ENCODE measurements at places on chromosomes 4 and X.

GRCh38 chrX:40414335-40414734, 166.4 kb upstream of the ATP6AP2 start:
- no peak for DNase-seq

DNA sequence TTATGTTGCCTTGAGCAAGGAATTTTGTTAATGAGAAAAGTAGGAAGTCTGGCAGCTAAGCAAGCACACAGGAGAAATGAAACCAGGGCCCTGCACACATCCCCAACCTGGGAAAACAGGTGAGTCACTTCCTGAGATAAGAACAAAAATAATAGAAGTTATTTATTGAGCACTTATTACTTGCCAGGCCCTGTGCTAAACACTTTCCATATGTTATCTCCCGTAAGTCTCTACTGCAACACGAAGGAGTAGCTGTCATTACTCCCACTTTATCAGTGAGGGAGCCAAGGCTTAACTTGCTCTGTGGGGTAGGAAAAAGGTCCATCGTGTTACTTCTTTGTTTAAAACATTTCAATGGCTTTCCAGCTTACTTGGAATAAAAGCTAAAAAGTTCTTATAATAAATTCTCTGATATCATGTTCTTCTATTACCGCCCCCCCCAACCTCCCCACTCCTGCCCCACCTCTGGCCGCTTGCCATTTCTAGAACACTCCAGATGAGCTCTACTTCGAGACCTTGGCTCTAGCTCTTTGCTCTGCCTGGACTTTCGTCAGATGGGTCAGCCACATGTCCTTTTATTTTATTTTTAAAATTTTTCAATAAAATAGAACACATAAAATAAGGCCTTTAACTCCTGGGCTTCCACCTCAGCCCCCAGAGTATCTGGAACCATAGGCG, 36.3 kb upstream of the PLAC8 start:
- DNase-seq, result no peak

- DNase-seq, result peak; percentile 27
Observed at GRCh38 chrX:18886344-18887161, 97.4 kb downstream of the PHKA2 start.

DNA sequence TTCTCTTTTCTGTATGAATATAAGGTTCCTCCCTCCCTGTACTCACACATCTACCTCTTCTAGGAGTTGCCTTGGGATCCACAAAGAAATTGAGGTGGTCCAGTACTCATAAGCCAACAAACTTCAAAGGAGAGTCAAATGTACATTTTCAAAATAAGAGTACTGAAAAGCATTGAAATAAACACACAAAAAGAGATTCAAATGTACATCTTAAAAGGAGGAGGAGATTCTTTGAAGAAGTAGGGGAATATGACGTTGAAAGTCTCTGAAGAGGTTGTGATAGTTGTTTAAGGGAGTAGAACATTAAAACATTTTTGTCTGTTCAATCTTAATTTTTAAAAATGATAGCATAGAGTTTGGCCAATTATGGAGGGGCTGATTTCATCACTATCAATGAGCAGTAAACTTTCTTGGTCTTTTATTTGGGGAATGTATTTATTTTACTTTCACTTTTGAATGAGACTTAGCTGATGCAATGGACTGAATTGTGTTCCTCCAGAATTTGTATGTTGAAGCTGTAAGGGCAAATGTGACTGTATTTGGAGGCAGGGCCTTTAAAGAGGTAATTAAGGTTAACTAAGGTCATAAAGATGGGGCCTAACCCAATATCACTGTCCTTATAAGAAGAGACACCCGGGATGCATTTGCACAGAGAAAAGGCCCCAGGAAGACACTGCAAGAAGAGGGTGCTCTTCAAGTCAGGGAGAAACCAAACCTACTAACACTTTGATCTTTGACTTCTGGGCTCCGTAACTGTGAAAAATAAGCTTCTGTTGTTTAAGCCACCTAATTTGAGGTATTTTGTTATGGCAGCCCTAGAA, 226.3 kb upstream of the PGRMC2 start:
- no peak for DNase-seq

GRCh38 chrX:17174671-17175070, 200.3 kb upstream of the NHS start:
- no peak for DNase-seq

GRCh38 chr4:40607221-40607620, 22.4 kb downstream of the RBM47 start:
- DNase-seq, result no peak

DNA sequence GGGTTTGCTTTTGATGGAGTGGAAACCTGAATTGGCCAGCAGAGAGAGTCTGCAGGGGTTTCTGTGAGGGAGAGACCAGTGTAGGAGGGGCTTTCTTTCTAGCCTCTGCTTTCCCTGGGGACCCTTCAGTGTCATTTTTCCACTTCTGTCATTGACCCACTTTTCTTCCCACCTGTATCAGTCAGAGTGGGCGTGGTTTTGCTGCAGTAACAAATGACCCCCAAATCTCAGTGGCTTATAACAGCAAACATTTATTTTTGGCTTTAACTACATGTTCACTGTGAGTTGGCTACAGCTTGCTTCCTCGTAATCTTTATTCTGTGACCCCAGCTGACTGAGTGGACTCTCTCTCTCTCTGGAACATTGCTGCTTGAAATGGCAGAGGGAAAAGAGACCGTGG, 25.6 kb upstream of the PTTG2 start:
- DNase-seq, result no peak

DNA sequence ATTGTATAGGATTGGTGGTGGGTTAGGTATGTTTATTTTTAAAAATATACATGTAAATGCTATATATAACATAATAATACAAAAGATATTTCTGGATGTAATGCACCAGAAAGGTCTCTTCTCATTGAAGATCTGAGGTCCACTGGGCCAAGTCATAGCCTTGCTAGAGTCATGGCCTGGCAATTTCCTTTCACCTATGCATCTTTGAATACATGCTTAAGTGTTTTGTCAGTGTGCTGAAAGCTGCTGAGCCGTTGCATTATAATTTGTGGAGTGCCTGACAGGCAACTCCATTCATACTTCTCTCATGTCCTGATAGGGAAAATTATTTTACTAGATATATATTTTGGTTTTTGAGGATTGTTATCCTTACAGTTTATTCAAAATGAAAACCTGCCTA, 410.2 kb upstream of the CT83 start:
- no peak for DNase-seq

- DNase-seq, result peak; percentile 72
Observed at GRCh38 chr4:1579001-1579900, 104.9 kb downstream of the FAM53A start.

- DNase-seq, result no peak
Observed at GRCh38 chrX:1713296-1713695, 98.4 kb downstream of the ASMT start.

DNA sequence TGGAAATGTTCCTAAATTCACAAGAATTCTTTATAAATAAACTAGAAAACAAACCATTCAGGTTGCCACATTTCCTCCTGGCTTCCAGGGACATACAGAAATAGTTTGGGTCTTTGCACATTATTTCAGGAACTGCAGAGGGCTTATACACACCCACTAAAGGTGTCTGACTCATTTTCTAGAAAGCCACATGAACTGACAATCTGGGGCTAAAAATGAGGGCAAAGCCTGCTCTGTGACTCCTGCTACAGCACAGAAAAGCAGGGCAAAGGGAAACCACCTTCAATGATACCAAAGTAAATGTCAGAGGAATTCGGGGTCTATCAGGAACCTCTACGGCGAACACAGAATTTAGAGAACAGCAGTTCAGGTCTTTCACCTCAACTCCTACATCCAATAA, 112.2 kb upstream of the MAP3K15 start:
- DNase-seq, result no peak

- DNase-seq, result no peak
Observed at GRCh38 chr4:55793479-55793878, 26.1 kb upstream of the EXOC1L start.

DNA sequence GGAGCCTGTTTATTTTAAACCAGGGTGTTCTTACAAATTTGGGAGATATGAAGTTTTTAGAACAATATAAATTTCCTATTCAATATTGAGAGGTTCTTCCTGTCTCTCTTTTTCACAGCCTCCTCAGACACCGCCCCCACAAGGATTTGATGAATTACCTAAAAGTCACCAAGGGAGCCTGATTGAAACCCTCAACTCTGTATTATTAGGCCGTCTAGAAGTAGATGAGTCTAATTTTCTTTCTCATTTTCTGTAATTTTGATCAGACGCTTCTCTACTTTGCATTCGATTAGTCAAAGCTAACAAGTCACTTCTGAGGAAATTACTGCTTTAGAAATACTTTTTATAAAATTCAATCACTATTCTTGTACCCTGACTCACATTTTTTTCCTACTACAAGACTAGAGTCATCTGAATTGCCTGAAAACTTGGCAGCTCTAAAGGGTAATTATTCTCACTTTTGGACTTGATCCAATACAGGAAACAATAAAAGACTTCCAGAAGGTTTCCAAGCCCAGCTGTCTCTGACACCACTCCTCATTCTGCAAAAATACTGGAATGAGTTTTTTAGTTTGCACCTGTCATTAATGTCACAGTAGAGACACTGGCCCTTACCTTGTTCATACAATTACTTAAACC, 111.2 kb downstream of the ELOVL6 start:
- DNase-seq, result no peak

- peak; percentile 25 for DNase-seq
Observed at GRCh38 chrX:140057001-140057411, 91.7 kb upstream of the CXorf66 start.

GRCh38 chr4:25654971-25655963, at the start of gene SLC34A2:
Gene SLC34A2 (plus strand): TSS chr4:25655851. CDS start chr4:25662501, 6,650 bp downstream.
- no peak for DNase-seq

GRCh38 chr4:15414551-15415091, 13.2 kb upstream of the C1QTNF7 start:
- DNase-seq, result no peak

DNA sequence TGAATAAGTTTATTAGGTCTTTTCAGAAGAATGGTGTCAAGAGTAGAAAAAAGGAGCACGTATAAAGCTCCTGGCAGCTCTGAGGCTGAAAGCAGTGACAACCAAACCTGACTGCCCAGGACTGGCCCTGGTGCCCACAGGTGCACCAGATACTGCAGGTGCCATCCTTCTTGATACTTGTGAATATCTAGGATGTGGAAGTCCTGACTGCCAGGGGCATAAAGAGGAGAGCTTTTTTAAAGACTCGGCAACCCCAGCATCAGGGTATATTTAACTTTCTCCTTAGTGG, 60.7 kb downstream of the TMEM150C start:
- DNase-seq, result no peak

GRCh38 chr4:14513471-14513870, 488.8 kb upstream of the CPEB2 start:
- DNase-seq, result no peak

GRCh38 chr4:47705326-47705981, 132.4 kb downstream of the CORIN start:
- no peak for DNase-seq

DNA sequence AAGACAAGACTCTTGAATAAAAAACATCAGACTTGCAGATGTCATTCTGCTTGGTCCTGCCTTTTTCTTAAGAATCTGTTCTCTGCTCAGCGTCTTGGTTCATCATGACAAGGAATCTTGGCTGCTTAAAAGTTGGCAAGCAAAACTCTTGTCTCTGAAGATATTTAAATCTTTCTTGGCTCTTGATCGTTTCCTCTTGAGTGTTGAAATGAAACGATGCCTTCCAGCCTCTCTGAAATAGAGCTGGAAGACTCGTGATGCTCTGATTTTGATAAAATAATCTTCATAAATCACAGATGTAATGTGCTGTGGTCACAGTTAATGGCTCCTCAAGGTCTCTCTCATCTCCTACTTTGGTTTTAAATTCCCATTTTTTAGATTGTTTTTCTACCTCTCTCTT, 39.9 kb upstream of the TMEM192 start:
- DNase-seq, result no peak

DNA sequence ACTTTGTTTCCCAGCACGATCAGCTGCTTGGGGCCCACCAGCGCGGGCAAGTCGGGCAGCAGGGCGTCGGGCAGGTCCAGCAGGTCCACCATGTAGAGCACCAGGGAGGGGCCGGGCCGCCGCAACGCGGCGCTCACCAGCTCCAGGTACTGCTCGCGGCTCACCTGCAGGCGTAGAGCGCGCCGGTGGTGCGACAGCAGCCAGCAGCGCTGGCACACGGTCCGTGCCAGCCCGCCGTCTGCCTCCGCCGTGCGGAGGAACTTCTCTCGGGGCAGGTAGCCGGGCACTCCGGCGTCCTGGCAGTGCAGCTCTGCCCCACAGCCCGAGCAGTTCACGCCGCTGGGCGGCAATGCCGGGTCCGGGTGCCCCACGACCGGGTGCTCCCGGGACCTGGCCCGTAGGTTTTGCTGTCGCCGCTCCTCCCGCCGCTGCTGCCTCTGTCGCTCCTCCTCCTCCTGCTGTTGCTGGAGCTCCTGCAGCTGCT, 527 bp downstream of the NOA1 start:
- peak; percentile 49 for DNase-seq

GRCh38 chr4:85113706-85114105, 147.2 kb upstream of the WDFY3 start:
- no peak for DNase-seq

GRCh38 chrX:40418813-40419195, 162.0 kb upstream of the ATP6AP2 start:
- no peak for DNase-seq

DNA sequence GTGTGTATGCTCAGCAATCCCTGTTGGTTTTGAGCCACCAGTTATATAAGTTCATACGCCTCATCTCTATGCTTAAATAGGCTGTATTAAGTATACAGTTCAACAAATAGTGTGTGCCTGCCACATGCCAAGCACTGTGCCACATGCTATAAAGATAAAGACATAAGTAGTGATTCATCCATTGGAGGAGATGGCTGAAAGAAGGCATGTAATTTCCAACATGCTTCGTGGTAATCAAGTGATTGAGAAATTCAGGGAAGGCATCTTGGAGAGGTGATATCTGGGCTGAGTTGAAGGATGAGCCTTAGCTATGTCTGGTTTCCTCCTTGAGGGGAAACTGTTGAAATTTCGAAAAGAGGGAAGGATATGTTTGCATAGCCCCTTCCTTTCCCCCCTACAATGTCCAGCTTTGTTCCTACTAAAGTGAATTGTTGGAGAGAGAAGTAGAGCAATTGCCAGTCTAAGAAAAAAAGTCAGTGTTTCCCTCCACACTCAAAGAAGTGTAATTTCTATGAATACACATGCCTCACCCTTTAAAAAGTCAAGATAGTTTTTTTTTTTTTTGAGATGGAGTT, 96.5 kb downstream of the ARHGAP10 start:
- DNase-seq, result no peak

GRCh38 chr4:168421671-168422070, 58.6 kb downstream of the DDX60L start:
- no peak for DNase-seq

GRCh38 chr4:163609019-163609418, 114.5 kb downstream of the TMA16 start:
- no peak for DNase-seq

- no peak for DNase-seq
Observed at GRCh38 chr4:6341696-6342095, 72.0 kb downstream of the WFS1 start.
